ENCODE measurements at places on chromosomes 1 and 21.

DNA sequence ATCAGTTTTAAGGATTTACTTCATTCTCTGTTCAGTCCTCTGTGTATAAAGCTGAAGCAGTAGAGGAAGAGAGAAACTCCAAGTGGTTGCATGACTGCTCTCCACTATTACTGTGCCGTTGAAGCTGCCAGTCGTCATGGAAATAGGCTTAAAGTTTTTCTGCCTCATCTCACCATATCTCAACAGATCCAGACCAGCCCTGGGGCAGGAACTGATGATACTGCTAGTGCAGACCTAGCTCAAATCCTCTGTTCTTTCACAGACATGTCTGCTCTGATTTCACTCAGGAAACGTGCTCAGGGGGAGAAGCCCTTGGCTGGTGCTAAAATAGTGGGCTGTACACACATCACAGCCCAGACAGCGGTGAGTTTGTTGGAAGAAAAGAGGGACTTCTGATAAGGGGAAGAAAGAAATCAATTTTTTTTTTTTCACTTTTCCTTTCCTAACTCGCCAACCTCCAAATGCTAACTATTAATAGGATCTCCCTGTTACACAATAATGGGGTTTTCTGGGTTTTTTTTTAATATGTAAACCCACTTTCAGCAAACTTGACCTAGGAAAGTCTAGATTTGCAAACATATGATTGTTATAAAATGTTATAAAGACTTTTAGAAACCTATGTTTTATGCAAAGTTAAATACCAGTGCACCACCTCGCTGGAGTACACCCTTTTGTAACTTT is 22.2 kb upstream of the STRIP1 start:
- peak; percentile 82 for DNase-seq

GRCh38 chr1:109913360-109913879 is 2.8 kb downstream of the CSF1 start:
- no peak for DNase-seq

GRCh38 chr1:21340230-21340945 is 50.1 kb upstream of the ECE1 start:
- DNase-seq: peak; percentile 45

DNA sequence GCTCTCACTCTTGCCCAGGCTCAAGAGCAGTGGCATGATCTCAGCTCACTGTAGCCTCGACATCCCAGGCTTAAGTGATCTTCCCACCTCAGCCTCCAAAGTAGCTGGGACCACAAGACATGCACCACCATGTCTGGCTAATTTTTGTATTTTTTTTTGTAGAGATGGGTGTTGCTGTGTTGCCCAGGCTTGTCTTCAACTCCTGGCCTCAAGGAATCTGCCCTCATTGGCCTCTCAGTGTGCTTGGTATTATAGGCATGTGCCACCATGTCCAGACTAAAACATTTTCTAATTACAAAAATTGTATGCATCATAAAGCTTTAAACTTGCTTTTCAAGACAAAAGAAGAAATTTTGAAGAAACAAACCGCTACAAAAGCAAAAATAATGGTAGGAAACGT is 20.1 kb downstream of the CBR1 start:
- DNase-seq: no peak

DNA sequence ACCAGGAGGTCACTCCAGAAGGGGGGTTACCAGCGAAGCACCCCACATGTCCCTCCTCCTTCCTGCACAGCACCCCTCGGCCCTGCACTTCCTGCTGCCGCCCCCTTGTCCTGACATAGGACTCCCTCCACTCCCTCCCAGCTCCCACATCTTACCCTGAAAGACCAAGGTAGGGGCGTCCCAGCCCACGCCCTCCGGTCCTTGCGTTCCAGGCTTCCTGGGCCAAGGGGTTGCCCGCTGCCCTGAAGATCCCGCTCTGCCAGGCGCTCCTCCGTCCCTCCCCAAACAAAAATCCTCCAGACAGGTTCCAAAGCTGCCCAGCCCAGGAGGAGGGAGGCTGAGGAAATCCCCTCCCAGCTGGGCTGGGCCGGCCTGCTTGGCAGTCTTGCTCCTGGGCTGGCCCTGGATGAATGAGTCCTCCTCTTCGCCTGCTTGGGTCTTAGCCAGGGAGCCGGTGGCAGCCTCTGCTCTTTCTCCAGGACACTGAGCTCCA is at the start of gene RHBDL2:
Gene RHBDL2 (minus strand): TSS at position 304 of the 493 bp plus-strand sequence. CDS start 22,618 bp downstream, outside the sequence.
- no peak for DNase-seq

DNA sequence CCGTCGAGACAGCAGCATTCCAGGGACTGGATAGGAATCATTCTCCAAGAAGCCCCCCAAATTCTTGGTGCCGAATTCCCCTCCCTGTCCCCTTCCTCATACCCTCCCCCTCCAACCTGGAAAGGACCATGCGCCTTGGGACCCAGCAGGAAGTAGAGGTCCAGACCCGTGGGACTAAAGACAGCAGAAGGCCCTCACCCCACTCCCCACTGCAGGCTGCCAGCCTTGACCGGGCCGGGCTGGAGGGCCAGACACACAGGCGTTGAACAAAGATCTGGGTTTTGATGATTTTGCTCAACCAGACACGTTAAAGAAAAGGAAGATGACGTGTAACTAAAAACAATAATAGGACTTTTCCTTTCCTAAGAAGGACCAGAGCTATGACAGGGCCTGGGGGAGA is 286.5 kb downstream of the NPHP4 start:
- no peak for DNase-seq

GRCh38 chr1:205255941-205256780 is 28.4 kb downstream of the TMCC2 start:
- DNase-seq: peak; percentile 85

- peak; percentile 28 for DNase-seq
These were observed 4.1 kb downstream of the ARMH1 start for GRCh38 chr1:44678626-44679025.

DNA sequence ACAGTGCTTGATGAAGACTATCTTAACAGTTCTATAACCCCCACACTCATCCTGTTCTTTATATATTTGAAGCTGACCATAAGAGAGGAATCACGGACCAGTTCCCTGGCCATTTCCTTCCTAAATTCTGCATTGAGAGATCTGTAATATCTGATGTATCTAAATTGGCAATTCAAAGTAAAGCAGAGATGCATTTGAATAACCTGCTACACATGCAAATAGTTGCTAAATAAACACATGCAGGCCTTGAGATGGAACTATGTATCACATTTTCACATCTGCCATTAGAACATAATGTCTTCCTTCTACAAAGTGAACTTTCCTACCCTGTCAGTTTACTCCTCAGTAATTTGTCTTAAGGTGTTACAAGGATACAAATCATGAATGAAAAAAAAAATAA is 20.4 kb upstream of the PGBD2 start:
- no peak for DNase-seq

GRCh38 chr1:50976890-50977574 is 7.0 kb downstream of the CDKN2C start:
- DNase-seq: peak; percentile 45

- DNase-seq: no peak
These were observed 468.1 kb upstream of the CXADR start for GRCh38 chr21:17044696-17045095.

DNA sequence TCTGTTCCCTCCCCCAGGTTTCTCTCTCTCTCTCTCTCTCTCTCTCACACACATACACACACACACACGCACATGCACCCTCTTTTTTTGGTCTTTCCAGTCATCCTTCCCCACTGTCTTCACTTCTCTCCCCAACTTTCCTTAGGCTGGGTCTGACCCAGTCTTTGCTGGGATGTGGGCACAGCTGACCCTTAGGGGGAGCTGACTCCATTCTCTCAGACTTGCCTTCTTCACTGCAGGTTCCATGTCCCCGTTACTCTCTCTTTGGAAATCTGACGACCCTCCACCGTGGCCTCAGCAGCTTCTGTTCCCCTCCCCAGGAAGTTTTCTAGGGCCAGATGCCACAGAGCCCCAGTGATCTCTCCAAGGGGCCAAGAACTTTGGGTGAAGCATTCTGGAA is 2.1 kb downstream of the DISP3 start:
- no peak for DNase-seq

DNA sequence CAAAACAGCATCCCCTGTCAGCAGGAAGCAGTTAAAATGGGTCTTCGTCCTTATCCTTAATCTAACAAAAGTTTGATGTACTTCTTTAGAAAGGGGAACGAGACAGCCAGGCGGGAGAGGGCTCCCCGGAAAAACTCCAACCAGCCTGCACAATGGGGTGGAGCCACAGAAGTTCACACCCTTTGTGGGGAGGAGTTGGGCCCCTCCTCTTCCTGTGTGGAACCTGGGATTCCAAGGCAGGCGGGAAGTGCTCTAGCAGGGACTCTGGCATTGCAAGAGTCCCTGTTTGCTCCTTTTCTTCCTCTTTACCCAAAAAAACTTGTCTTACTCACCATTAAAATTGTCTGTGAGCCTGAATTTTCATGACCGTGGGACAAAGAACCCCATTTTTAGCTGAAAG is 47.7 kb downstream of the FCRL5 start:
- no peak for DNase-seq

DNA sequence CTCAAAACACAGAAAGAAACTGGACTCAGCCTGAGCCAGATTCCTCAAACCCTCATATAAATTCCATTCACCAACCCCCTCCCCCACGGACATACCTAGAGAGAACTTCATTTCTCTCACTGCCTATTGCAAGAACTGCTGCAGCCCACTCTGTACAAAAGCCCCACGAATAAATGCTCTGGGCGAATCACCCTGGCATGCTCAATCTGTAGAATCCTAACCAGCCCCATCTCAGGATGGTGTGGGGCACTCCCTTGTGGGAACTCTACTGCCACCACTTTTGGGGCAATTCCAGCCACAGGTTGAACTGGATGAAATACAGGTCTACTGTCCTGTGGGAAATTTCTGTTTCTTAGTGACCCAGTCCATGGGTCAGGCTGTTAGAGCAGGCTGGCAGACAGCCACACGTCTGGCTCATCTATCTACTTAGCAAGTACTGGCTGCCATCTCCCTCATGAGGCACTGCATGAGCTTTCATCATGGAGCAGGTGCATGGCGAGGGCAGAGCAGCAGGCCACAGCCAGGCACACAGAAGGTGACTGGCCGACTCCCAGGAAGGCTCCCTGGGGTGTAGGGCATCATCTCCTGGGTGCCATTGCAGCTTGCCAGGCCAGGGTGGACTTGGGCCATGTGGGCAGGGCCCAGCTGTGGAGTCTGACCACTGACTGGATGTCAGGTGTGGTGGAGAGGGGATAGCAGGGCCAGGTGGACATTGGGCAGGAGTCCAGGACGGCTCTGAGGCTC is 1.6 kb upstream of the C1orf35 start:
- no peak for DNase-seq

- no peak for DNase-seq
These were observed 8.3 kb upstream of the SLC2A1 start for GRCh38 chr1:42966688-42967612.

DNA sequence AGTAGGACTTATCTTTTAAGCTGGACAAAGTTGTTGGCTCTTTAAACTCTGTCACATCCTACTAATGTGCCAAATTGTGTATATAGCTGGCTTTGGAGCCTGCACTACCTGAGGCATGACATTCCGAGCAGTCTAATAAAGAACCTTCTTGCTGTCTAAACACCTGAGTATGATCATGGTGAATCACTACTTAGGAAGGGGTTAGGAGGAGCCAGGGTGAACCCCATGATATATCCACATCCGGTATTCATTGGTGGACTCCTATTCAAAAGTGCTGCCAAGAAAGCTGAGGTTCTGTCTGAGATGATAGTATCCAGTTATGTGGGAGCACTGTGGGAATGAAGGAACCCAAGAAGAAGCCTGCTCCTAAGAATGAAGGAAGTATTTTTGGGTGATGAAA is 27.1 kb downstream of the CRNN start:
- no peak for DNase-seq

DNA sequence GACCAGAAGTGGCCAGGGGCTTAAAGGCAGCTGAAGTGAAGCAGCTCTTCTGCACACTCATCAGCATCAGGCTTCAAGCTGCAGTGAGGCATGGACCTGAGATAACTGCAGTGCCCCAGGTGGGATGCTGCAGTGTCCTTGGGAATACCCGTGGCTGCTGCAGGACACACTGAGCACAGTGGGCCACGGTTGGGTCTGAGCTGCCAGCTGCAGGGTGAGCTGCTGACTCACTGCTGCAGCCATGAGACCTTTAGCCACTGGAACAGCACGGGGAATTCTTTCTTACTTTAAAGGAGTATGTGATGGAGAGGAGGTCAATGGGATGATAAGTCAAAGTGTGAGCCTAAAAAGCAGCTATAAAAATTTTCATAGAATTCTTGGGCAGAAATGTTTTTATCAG is 102.1 kb downstream of the XCL2 start:
- no peak for DNase-seq
